ENCODE measurements at places on chromosomes 12 and 14.

- no peak for DNase-seq
Measured at GRCh38 chr14:77100961-77101360, 2.9 kb downstream of the CIPC start.

- DNase-seq = no peak
Measured at GRCh38 chr12:78096909-78097597, 266.4 kb downstream of the NAV3 start.

DNA sequence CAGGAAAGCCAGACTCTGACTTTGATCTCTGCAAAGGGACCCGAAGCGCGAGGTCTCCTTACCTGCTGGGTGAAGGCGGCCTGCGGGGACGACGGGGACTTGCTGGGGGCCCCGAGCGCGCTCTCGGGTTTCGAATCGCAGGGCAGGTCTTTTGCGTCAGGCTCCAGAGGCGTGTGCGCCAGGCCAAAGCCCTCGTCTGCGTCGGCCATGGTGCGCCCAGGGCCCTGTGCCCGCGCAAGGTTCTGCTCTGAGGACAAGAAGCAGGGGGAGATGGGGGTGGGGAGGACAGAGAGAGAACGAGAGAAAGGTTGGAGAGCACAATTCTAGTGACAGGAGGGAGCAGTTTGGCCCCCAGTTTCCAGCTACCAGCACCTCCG, 2.3 kb downstream of the TBX5 start:
- DNase-seq = no peak

DNA sequence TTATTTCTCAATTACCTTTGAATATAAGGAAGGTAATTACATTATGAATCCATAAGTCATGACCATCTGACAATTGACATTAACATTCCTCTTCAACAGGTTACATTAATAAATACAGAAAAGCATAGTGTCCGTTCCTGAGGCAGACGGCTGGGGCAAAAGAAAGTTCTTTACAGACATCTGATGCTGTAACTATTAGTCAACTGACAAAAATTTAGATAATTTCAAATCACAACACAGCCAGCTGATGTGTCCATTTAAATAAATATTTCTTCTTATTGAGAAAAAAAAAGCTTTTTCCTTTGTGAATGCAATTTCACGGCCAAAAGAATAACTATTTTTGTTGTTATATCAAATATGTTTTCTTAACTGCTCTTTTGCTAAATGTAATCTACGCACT, 9.2 kb upstream of the PYROXD1 start:
- DNase-seq = no peak
